Activated T-helper 1 cell treated with anti-CD3 and anti-CD28 coated beads, Interleukin-2, amount 50 U/mL, for 16 hours (primary cell): ENCODE measurements at places on chromosomes 6 and 20.
A peak's percentile ranks its signal among the peaks of the same experiment; 100 is the strongest.

DNA sequence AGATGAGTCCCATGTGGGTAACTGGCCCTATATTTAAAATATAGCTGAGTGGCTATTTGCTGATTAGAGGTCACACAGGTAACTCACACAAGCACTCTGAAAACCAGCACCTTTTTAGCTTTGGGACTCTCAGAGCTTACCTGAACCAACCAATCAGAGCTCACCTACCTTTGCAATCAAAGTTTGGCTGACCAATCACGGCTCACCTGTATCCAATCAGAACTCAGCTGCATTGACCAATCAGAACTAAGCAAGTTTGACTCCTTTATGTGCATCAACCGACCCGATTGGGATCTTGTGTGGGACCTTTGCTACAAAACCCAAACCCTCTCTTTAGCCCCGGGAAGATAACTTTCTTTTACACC lies 106.8 kb upstream of the NXT1 start:
- no peak for DNase-seq

DNA sequence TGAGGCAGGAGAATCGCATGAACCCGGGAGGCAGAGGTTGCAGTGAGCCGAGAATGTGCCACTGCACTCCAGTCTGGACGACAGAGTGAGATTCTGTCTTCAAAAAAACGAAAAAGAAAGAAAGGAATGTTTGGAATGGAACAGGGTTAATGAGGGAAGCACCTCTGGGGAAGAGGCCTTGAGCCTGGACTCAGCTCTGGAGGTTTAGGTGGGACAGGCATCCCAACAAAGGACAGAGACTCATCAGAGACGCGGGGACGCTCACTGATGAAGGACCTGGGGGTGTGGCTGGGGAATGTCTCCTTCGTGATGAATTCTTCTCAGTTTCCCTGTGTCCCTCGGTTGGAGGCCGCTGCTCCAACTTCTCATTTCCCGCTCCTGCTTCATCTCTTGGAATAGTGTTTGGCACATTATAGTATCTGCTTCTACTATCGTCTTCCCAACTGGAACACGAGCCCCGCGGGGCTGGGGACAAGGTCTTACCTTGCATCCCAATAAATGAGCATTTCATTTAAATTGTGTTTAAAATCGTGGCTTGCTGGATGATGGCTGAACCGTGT lies 27.6 kb downstream of the KIF25 start:
- no peak for DNase-seq

- no peak for DNase-seq
Measured at GRCh38 chr6:34773916-34774315, 16.6 kb downstream of the SNRPC start.

- no peak for DNase-seq
Measured at GRCh38 chr6:41286544-41287346, at the start of gene TREM1. Gene TREM1, minus strand, starts transcription at chr6:41286682. Its CDS starts 27 bp downstream, at chr6:41286655.

- no peak for DNase-seq
Measured at GRCh38 chr6:41269166-41269565, 17.3 kb downstream of the TREM1 start.

GRCh38 chr20:3696745-3697587 lies 15.2 kb upstream of the ADAM33 start:
- no peak for DNase-seq

GRCh38 chr6:37173493-37174195 lies 3.7 kb downstream of the PIM1 start:
- peak; percentile 34 for DNase-seq

DNA sequence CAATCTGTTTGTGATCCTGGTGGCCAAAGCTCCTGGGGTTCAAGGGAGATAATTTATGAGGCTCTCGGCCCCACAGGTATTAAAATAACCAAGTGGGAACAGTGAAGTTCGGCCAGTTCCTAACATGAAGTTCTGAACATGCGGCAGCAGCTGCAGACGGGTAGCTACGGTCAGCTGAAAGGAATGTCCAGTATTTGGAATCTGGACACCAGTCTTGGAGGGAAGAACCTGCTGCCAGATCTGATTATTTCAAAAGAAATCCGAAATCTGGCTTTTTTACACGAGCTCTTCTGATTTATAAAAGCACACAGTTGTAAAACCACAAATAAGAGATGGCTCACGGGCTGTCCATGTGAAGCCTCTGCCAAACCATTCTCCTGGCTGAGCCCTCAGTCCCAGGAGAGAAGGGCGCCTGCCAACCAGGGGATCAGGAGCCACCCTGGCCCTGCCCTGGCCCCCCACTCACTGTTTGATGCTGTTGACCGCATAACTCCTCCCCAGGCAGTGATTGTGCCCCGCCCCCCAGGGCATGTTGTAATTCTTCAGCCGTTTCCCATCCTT lies 28.2 kb upstream of the KCNB1 start:
- DNase-seq, result no peak

DNA sequence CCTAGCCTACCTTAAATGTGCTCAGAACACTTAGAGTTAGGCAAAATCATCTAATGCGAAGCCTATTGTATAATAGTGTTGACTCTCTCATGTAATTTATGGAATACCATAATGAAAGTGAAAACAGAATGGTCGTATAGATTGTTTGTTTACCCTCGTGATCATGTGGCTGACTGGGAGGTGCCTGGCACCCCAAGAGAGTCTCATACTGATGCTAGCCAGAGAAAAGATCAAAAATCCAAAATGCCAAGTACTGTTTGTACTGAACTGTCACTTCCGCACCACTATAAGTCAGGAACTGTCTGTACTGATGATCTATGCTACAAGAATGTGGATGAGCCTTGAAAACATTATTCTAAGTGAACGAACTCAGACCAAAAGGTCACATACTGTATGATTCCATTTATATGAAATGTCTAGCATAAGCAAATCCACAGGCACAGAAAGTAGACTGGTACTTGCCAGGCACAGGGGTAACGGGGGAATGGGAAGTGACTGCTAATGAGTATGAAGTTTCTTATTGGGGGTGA lies 22.4 kb downstream of the ZMYND8 start:
- no peak for DNase-seq

DNA sequence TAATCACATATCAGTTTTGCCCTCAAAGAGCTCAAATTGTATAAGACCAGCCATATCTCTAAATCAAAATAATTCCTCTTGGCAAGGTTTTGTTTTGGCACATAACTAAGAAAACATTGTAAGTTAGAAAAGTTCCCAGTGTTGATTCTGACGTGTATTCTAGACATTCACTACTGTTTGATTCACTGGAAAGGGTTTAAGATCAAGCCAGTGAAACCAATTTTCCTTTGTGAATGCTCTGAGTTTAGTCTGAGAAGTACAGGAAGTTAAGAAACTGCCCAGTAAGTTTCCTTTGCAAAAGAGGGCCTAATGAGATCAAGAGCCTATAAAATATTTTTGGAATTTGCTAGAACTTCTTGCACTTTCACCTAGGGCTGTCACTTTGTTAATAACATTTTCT lies 143.0 kb downstream of the FNDC1 start:
- DNase-seq, result no peak

DNA sequence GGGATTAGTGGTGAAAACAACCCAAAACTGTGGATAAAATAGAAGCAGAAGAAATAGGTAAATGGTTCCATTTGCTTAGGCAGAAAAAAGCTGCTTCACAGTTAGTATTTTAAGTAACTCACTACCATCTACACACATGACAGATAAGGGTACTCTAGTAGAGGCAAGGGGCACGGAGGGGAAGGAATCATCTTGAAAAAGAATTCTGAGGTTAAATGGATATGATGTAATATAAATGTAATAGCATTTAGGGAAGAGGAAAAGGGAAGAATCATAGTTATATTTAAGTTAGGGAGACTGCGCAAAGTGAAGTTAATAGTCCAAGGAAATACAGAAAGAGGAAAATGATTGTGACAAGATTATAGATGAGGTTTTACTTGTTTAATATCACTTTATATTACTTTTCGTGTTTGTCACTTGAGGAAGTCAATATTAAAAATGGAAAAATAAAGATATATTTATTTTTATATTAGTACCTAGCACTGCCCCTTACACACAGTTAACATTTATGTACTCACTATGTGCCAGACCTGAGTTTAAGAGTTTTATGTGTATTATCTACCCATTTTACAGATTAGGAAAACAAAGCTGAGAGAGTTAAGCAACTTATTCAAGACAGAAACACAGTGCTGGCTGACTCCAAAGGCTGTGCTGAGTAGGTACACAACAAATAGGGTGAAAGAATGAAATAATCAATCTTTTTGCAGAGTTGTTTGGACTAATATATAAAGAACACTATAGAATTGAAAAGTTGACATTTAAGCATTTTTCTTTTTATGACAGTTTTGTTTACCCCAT lies 128.1 kb downstream of the REV3L start:
- no peak for DNase-seq

- no peak for DNase-seq
Measured at GRCh38 chr20:6489361-6490171, 277.9 kb upstream of the BMP2 start.

DNA sequence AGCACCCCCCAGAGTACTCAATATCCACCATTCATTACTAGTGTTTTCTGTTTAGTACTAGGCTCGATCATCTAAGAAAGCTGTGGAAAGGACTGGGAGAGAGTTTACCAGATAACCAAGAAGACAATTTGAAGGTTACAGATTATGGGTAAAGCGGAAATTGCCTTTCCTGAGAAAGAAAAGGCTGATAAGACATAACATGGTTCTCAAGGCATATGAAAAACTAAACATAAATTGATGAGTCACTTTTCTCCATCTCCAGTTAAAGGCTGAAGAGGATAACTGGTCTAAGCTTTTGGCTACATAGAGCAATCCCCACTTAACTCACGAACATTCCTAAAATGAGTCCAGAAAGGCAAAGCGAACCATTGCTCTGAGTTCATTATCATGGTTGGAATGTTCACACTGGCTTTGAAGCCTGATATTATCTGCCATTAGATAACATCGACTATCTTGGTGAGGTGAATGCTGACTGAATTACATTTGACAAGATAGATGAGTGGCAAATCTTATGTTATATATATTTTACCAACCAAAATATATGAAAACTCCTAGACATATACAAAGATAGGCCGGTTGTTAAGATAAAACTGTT lies 65.8 kb downstream of the BTBD9 start:
- no peak for DNase-seq

DNA sequence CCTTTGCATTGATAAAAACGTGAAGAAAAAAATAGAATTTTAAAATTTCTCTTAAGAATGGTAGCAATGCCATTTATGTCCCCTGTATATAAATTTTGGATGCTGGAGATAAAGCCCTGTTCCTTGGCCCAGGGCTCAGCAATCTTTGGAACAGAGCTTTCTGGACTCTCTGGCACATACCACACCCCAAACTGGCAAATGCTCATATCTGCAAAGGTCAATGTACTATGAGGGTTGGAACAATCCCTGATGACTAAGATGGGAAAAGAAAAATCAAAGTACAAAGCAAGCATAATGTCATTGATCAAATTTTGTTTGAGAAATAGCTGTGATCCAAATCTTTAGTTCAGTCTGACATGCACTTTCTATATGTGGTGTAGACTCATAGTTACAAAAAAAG lies 158.1 kb upstream of the HCRTR2 start:
- no peak for DNase-seq

GRCh38 chr6:6483168-6483567 lies 105.4 kb upstream of the LY86 start:
- DNase-seq, result no peak

GRCh38 chr20:32482143-32482441 lies 103.0 kb downstream of the NOL4L start:
- no peak for DNase-seq

DNA sequence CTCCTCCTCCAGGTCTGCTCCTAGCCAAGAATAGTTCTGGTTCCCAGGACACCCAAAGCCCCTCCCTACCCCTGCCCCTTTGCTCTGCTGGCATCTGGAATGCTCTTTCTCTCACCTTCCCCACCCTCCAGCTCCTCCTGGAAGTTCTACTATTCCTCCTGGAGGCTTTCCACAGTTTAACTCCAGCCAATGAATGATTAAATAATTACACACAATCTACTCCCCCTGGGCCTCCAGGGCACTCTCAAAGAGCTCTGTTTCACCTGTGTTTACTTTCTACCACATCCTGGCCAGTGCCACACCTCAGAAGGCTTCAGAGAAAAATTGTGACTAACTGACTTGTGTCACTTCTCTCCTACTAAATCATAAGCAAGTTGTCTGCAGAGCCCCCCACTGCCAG lies 36.2 kb downstream of the GCM1 start:
- no peak for DNase-seq

- DNase-seq, result peak; percentile 29
Measured at GRCh38 chr20:62010551-62011402, 54.9 kb downstream of the TAF4 start.

DNA sequence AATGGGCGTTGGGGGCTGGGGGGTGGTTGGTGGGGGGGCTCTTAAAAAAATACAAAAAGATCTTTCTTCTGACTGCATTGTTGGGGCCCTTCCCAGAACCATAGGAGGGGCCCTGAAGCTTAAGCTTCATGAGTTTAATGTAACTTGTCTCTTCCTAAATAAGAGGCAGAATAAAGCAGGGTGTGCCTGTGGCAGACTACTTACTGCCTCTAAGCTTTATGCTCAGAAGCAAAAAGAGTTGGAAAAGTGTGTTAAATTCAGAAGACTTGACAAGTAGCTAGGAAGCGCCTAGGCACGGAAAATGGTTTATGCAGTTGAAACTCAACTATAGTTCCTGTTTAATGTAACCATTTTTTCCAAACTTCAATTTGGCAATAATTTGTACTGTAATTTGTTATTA lies 44.5 kb downstream of the TIAM2 start:
- DNase-seq, result no peak

DNA sequence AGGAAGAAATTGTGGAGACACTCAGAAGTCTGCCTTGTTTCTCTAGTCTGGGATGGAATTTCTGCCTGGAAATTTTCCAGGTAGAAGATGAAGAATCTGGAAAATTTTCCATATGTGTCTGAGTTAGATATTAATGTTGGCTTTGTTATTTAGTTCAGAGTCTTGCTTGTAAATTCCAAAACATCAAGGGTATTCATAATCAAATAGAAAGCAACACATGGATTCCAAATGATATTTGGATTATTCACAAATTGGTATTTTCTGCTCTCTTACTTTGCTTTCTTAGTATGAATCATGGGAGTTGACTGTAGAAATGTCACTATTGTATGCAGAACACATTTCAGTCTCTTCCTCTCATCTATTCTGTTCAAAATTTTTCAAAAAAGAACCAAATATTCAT lies 116.0 kb downstream of the GRIK2 start:
- no peak for DNase-seq
